GM04503 (cell line): ENCODE measurements at places on chromosomes 2 and 18.

GRCh38 chr2:37005118-37005868 is 39.0 kb upstream of the STRN start:
- no peak for DNase-seq

DNA sequence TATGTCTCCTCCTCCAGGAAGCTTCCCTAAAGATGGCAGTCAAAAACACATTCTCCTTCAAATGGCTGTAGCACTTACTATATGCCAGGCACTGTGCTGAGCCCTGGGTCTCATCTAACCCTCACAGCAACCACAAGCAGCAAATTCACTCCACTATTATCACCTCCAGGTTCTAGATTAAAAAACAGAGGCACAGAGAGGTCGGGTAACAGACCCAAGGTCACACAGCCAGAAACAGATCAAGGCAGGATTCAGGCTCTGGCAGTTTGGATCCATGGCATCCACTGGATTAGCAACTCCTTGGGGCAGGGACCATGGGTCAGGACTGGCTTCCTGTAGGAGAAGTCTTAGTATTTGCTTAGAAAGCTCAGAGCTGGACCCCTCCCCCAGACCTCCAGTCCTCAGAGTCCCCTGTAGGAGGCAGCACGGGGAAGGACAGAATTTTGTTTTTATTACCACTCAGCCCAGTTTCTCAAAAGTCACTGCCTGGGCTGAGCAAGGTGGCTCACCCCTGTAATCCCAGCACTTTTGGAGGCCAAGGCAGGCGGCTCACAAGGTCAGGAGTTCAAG is 34.4 kb downstream of the ZFP36L2 start:
- no peak for DNase-seq

GRCh38 chr2:24329700-24330099 is 30.6 kb downstream of the ITSN2 start:
- DNase-seq: no peak

- peak; percentile 20 for DNase-seq
Observed at GRCh38 chr18:57586251-57587049, at the start of gene FECH. TSS of gene FECH (minus strand) at chr18:57586702. CDS start at chr18:57586620, 82 bp downstream.

GRCh38 chr2:177670791-177671535 is 278.4 kb downstream of the AGPS start:
- DNase-seq: no peak

- no peak for DNase-seq
Observed at GRCh38 chr2:6362671-6363450, 502.8 kb downstream of the CMPK2 start.

- DNase-seq: no peak
Observed at GRCh38 chr2:196902828-196903227, 23.7 kb downstream of the PGAP1 start.

DNA sequence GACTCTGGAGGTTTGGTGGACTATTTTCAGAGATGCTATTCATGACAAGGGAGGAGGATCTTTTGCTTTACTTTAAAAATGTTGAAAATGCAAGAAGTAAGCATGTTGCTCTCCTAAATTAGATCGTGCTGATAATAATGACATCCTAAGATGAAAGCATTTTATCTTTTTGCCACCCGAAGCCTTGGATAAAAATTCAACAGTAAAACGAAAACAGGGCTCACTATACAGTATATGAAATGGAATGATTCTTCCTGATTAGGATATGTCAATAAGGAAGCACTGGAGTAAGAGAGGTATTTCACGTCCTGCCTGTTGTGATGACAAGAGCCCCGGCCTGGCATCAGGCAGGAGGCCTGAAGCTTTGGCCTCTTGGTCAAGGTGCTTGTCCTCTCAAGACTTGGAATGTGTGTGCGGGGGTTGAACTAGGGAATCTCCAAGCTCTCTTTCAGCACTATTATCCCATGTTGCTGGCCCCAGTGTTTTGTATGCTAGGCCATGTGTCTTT is 306.0 kb downstream of the MTX2 start:
- no peak for DNase-seq

DNA sequence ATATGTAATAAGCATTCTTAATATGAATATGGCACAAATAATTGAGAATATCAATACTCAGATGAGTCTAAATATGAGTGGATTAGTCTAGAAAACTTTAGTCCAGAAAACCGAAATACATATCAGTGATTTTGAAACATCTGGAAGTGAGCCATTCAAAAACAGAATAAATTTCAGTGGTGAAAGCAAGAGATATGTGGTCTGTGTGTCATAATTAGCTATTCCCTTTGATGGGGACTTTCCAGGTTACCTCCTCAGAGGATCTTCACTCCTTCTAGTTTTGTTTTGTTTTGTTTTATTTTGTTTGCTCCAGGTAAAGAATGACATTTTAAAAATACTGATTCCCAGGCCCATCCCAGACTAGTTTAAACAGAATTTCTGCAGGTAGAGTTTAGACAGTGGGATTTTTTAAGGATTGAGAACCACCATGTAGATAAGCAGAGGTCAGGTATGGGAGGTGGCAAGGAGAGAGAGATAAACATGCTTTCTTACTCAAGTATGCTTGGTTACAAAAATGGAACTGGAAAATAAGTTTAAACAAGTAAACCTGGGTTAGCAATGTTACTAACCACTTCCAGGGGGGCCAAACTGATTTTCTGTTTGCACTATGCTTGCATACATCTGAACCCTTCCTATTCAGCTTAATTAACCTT is 70.7 kb downstream of the NABP1 start:
- DNase-seq: no peak

GRCh38 chr2:172082105-172082943 is 3.0 kb upstream of the DLX1 start:
- DNase-seq: no peak

GRCh38 chr2:42858140-42859005 is 66.0 kb upstream of the HAAO start:
- no peak for DNase-seq

- no peak for DNase-seq
Observed at GRCh38 chr2:70626254-70626990, 72.8 kb upstream of the TGFA start.

- DNase-seq: no peak
Observed at GRCh38 chr2:46252891-46253659, 44.1 kb upstream of the EPAS1 start.

- DNase-seq: no peak
Observed at GRCh38 chr2:236113948-236114347, 54.2 kb downstream of the GBX2 start.

DNA sequence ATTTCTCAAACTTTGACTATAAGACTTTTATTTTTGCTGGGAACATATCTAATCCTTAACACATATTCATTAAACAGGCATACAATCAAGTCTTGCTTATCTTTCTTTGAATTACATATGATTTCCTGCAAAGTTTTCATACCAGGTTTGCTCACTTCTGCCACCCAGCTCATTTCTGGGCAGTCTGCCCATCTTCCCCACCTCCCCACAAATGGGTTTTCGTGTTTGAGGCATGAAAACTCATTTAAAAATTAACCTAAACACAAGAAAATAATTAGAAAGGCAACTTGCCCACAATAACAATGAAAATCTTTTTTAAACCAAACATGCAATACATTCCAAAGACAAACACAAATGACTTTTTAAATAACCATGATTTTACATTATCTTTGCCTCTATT is 3.4 kb downstream of the CHST9 start:
- DNase-seq: no peak

DNA sequence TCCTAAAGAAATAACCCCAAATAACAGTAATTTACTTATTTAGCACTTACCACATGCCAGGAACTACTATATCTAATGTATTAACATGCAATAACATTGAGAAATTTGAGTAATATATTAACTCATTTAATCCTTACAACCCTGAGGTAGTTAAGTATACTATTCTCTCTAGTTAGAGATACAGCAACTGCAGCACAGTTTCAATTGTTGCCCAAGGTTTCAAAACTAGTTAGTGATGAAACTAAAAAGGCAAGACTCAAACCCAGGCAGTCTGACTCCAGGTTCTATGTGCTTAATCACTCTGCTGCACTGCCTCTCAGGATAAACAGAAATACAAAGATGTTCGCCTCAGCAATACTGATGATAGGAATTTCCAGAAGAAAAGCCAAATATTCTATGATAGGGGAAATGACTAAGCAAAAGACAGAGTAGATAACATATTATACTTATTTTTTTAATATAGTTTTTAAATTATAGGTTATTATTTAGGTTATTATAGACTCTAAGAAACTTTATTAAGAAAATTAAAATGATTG is 88.0 kb downstream of the SS18 start:
- DNase-seq: no peak

GRCh38 chr2:217065012-217065290 is 205.1 kb upstream of the TNP1 start:
- DNase-seq: no peak

DNA sequence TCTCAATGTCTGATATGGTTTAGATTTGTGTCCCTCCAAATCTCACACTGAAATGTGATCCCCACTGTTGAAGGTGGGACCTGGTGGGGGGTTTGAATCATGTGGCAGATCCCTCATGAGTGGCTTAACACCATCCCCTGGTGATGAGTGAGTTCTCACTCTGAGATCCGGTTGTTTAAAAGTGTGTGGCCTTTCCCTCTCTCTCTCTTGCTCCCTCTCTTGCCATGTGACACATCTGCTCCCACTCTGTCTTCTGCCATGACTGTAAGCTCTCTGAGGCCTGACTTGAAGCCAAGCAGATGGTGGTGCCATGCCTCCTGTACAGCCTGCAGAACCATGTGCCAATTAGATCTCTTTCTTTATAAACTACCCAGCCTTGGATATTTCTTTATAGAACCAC is 108.8 kb downstream of the RBMS1 start:
- no peak for DNase-seq

DNA sequence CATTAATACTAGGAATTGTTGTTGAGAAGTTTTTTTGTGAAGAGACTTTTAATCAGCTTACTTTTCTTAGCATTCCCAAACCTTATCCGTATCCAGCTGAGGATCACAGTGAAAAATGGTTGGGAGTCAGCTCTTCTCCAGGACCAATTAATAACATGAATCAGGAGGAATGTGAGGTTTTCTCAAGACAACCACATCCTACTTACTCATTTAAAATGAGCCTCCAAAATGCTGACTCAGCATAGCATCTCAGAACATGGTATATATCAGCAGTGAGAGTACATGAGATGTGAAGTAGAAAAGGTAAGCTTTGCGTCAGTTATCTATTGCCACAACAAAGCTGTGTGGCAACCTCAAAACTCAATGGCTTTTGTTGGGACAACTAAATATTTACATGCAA is 140.3 kb downstream of the NRP2 start:
- peak; percentile 32 for DNase-seq

- no peak for DNase-seq
Observed at GRCh38 chr2:129164220-129164949, 815.1 kb upstream of the RAB6C start.

DNA sequence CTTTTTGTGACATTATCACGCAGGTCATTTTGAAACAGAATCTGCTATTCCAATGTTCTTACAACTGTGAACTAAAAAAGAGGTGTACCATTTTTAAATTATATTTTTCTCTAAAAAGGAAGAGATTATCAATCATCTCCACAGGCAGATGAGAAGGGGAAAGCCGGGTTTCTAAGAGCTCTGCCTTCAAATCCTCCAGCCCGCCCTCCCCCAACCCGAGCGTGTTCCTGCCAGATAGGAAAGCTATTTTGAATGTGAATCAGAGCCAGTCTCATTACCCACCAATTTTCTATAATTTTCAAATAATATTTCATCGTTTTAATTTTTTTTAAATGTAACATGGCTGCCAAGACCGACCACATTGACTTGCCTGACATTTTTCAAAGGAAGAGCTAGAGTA is 65.9 kb downstream of the KCNF1 start:
- no peak for DNase-seq

DNA sequence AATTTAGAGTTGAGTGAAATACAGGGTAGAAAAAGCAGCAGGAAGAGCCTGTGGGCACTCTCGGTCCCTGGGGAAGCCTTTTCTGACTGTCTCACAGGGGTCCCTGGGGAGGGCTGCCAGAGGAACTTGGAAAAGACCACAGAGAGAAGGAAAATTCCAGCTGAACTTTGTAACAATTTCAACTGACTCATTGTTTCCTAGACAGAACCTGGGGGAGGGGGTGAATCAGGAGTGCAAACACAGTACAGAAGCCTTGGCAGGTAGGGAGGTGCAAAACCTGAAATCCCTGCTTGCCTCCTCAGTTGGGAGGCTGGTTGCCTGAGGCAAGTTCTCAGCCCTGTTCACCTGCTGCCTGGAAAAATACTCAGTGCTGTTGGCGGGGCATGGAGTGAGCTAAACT is 106.8 kb downstream of the GRB14 start:
- DNase-seq: no peak
